CD8-positive, alpha-beta T cell (primary cell): ENCODE measurements at places on chromosomes 2 and 18. TPM values are rescaled to one million over a fixed set of nuclear protein-coding genes. Genes with fewer than 3 reads are reported as not detected.

DNA sequence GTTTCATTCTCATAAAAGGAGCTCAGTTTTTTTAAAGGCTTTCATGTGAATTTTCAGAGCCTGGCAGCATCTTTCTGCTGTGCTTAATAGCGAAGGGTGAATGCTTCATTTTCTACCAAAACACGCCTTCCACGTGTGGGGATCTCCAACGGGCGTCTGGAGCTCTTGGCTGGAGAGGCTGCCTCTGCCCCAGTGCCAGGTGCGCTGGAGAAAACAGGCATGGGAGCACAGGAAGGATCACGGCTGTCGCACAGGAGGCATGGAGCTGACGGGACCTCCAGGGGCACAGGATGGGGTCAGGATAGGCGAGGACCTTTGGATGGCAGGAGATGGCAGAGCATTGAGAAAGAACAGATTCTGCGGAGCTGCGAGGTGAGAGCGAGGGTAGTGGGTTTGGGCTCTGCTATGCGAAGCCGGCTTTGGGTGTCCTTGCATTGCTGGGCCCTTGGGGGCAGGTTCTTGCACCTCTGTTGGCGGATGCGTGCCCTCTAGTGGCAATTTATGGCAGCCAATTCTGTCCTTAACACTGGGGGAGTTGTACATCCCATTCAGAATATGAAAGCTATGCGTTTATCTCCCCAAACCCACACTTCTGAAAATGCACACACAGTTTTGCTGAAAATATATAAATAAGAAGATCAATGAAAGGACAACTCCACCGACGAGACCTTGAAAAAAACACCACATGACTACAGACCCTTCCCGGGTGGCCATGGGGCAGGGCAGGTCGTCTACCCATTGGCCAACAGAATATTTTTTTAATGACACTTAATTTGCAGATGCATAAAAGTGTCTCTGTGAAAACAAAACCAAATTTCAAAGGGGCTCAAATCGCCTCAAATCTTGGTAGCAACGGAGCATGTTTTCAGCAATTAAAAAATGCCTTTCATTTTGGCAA is 90.4 kb upstream of the SLC35G4 start:
- DNase-seq, result peak; percentile 22

GRCh38 chr2:226409134-226409533 is 390.5 kb downstream of the IRS1 start:
- no peak for DNase-seq

DNA sequence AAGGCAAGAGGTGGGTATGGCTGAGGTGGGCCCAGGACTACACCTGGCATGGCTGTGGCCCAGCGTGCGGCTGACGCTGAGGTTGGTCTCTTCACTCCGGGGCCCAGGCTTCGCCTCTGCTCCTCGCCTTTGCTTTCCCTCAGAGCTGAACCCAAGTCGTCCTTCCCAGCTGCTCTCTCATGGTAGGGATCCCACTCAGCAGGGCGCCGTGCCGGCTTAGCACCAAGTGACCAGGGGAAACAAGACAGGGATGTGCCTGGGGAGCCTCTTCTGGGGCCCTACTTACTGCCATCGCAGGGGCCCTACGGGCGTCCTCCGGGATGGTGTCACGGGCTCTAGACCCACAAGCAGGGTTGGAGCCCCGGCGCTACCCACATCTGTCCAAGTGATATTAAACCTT is 138.1 kb upstream of the ALKAL2 start:
- DNase-seq, result no peak

DNA sequence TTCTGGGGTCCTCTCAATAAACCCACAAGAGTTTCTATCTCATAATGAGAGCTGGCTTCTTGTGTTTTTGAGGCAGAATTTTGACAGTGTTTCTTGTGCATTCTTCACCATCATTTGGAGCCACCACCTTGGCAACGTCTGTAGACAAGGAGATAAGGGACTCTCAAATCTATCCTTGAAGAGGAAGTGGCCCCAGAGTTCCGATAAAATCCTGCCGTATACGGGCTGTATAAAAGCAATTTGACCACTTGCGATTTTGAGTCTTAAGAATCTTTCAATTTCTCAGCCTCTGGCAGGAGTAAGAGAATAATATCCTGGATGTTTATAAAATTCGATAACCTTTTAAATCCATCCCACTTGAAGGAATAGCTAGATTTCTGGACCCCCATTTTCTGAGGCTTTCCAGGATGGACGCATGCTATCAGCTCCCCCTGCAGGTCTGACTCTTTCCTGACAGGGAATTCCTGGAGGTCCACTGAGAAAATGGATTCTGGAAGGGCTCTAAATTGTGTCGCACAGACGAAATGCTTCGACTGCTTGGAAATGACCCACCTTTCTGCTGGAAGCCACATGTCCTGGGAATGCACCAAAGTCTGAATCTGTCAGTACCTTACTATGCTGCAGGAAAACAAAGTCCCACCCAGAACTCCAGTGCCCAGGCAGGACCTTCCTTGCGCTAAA is 54.1 kb downstream of the E2F6 start:
- no peak for DNase-seq

DNA sequence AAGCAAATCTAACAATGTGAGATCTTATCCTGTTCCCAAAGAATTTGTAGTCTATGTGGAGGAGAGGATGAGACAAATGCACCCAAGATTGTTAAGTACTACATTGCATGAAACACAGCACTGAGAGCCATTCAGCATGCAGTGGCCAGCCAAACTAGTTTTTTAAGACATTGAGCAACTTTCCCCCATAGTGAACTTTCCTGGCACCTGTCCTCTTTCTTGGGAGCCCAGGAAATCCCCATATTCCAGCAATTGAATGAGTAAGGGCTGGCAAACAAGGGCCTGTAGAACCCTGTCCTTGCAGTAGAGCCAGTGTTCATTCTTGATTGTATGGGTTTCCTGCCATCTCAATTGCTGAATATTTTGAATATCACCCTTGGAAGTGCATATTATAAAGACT is 58.8 kb upstream of the FIGN start:
- DNase-seq, result no peak

- DNase-seq, result no peak
These were observed 181.5 kb upstream of the ID2 start for GRCh38 chr2:8500124-8501054.

DNA sequence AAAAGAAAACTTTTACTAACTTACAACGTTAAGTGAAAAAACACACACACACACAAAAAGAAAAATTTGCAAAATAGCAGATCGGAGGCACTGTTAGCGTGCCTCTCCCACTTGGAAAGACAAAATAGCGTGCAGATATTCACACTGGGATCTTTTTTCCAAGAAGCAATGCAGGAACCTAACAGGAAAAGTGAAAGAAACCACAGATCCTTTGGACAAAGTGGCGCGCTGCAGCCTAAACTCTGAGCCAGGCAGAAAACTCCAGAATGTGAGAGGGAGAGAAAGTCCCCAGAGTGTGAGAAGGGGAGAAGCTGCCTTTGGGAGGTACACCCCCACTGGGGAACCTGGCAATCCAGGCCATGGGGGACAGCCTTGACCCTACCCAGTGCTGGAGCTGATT is 70.7 kb upstream of the SERPINE2 start:
- no peak for DNase-seq

DNA sequence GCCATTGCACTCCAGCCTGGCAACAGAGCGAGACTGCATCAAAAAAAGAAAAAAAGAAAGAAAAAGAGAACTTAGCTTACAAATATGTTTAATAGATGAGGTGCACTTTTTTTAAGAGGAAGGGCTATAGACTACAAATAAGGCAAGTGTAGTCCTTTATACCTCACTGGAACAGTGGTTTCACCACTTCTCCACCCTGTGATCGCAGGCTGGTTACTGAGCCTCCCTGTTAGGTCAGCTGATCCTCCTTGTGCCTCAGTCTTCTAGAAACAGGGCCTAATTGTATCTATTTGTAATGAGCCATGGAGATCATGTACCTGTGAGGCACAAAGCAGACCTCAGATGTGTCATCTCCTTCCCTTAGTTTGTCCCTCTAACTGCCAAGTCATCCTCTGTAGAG is 4.5 kb downstream of the CXCR2 start:
- DNase-seq, result no peak

- DNase-seq, result no peak
These were observed 7.8 kb upstream of the POMC start for GRCh38 chr2:25176138-25176537.

DNA sequence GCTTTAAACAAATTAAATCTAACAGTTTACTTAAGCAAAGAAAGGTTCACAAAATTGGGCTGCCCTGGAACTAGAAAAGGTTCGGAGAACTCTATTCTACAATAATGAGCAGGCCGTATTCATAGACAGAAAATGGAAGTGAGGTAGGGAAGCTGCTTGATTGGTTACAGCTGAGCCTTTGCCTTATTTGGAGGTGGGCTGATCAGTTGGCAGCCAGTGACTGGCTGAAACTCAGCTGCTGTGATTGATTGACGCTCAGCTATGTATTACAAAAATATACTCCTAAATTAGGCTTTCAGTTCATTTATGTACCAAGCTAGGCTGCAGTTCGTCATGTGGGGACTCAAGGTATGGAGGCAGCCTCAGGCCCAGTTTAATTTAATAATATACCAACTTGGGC is 42.3 kb upstream of the TTR start:
- DNase-seq, result no peak

DNA sequence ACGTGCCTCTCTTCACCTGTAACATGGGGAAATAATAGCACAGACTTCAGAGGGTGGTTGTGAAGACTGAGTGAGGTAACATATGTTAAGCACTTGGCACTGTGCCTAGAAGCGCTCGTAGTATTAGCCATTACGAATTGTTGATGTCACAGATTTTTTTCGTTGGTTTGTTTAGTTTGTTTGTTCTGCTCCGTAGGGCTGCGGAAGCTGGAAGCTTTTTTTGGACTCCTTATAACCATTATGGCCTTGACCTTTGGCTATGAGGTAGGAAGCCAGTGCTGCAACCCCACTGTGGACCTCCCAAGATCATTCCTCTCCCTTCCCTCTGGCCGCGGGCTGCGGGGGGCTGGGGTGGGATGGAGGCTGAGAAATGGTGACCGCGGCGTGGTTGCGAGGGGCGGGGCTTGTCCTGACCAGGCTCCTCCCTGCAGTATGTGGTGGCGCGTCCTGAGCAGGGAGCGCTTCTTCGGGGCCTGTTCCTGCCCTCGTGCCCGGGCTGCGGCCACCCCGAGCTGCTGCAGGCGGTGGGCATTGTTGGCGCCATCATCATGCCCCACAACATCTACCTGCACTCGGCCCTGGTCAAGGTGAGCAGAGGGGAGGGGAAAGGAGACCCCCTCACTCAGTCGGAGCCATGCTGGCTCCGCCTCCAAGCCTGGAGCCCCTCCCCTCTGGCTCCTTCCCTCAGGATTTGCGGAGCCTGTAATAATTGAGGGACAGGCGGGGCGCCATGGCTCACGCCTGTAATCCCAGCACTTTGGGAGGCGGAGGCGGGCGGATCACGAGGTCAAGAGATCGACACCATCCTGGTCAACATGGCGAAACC is 5.5 kb downstream of the SLC11A1 start:
- DNase-seq, result peak; percentile 43

- no peak for DNase-seq
These were observed 13.2 kb downstream of the SLC9A2 start for GRCh38 chr2:102632380-102633175.

DNA sequence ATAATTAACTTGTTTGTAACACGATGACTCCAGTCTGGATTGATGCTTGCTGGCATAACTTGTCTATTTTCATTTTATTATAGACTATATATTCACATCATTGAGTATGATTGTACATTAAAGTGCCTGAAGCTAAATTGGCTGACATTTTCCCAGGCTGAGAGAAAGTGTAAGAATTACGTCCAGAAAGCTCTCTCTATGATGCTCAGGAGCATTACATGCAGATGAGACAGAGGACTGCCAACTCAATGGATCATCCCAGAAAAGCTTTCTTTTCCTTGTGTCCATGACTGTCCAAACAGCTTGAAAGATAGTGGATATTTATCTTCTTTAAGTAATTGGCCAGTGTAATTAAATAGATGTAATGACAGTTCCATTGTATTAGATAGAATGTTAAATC is 1372.2 kb upstream of the TMEFF2 start:
- DNase-seq, result no peak

- DNase-seq, result no peak
These were observed 239.1 kb downstream of the SEPTIN10 start for GRCh38 chr2:109374548-109375130.

DNA sequence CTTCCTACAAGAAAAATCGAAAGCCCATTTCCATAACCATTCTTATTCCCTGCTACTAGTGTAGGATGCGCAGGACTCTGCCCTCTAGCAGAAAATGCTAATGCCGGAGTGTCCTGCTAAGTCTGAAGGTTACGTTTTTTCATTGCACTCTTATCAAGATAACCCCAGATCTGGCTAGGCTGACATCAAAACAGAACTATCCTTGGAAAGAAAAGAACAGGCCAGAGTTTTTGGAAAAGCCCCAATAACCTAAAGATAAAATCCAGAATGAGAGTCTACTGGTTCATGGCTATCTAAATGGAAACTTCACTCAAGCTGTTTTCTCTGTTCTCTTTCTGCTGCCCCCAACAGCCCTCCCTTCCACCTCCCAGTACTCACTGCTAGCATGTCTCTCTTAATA is 913 bp downstream of the RNF152 start:
- no peak for DNase-seq

Gene FKBP1B
- total RNA-seq, result not detected

Gene PROKR1
- total RNA-seq, result not detected

Gene NT5C1B
- not detected for total RNA-seq

Gene COPS8
- 56.3 TPM for total RNA-seq

Gene MAB21L4
- not detected for total RNA-seq

Gene SCRN3
- 7.3 TPM for total RNA-seq

Gene MALL
- not detected for total RNA-seq

Gene ALK
- total RNA-seq, result not detected
